ENCODE measurements at places on chromosomes 6 and 20.
A peak's percentile ranks its signal among the peaks of the same experiment; 100 is the strongest.

DNA sequence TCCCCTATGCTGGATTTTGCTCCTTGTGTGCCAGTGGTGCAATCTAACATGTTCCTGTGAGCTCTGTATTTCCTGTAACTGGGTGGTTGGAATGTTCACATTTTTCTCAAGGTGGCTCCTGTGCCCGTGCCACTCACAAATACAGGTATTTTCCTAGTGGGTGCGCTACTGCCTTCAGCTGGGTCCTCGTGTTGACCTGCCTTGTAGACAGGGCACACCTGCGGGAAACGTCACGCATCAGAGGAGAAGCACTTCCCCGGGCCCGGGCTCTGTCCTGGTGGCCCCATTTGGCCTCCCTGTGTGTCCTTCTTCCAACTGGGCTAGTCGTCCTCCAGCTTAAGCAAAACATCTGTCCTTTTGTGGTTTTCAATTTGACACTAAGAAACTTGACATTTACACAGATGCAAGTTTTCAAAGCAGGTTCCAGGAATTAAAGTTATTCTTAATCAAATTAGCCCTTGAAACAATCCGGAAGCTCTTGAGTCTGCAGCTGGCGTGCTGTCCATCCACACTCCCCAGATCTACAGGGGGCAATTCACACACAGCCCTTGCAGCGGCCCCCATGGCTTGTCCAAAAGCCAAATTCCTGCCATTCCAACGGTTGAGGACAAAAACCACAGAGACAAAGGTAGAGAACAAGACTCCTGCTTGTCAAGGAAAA, 275.1 kb downstream of the CDC5L start:
- DNase-seq = no peak

DNA sequence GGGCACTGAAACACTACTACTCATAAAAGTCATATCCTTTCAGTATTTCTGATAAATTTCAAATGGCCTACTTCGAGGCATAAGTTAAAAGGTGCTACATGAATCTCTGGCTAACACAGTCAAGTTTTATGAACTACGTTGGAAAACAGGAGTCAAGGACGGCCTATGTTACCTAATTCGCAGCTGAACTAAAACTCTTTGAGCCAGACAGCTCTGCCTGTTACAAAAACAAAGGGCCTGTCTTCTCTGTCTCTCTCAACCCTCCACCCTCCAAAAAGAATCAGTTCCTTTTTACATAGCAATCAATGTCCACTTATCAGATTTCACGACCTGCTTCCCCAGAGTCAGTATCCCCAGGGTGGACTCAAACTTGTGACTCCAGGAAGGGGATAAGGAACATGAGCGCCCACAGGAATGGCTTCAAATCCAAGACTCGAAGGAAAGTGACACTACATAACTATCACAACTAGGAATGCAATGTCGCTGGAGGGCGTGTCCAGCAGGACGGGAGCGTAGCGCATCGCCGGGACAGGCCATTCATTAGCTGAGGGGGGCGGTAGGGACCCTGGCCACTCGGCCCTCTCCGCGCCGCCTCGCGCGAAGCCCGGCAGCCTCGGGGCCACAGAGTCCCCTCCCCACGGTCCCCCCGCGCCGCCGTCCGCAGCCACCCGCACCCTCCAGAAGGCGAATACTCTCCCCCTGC, 591 bp downstream of the IBTK start:
- DNase-seq = peak; percentile 38

DNA sequence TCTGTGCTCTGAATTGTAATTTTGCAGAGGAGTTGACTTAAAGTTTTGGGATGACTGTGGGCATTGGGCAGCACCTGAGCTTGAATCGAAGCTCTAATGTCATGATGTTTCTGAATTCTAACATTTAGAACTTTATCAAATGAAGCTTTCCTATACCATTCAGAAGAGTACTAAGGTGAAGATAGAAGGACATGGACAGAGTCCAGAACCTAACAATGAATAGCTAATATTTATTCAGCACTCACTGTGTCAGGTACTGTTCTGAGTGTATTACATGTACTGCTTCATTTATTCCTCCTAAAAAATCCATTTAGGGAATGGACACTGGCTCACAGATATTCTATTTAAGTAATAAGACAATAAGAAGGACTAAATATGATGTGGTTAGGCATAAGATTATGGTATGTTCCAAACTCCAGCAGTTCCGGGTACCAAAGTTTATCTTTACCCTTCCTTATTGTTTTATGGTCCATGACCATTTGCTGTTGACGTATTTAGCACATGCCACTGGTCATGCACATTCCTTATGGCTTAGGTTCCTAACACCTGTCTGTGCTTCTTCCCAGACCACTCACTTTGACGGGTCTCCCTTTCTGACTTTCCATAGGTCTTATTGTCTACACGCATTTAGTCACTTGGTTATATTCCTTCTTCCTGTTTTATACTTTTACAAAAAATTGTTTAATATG, 20.3 kb downstream of the BCKDHB start:
- DNase-seq = no peak

GRCh38 chr6:28176373-28176772, 34.7 kb downstream of the ZKSCAN8 start:
- DNase-seq = no peak

DNA sequence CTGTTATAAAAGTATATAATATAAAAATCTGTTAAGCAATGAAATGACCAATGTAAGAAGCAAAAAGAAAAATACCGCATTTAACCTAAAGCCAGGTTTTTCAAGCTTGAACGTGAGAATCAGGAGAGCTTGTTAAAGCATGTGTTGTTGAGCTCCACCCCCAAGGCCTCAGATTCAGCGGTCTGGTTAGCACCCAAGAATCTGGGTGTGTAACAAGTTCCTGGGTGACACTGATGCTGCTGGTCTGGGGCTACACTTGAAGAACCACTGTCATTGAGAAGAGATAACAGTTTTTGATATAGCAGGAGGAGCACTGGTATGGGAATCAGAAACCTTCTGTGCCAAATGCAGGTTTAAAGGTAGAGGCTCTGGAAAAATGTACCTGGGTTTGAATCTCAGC, 154.0 kb downstream of the ID4 start:
- DNase-seq = no peak

- DNase-seq = no peak
Measured at GRCh38 chr6:69887026-69887425, 20.7 kb downstream of the COL19A1 start.

DNA sequence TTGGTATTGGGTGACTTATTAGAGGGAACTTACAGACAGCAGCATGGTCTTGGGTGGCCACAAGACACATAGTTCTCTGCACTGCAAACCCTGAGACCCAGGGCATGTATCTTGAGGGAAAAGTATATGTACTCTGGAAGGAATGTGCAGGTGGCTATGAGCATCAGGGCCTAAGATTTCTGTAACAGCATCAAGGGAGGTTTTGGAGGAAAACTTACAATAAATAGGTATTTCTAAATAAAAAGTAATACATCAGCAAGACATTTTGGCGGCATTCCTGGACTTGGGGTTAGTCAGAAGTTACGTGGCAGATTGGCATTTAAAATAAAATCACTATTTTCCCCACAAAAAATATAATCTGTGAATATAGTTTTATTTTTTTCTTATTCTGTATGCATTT, 8.0 kb upstream of the STX7 start:
- DNase-seq = peak; percentile 66

DNA sequence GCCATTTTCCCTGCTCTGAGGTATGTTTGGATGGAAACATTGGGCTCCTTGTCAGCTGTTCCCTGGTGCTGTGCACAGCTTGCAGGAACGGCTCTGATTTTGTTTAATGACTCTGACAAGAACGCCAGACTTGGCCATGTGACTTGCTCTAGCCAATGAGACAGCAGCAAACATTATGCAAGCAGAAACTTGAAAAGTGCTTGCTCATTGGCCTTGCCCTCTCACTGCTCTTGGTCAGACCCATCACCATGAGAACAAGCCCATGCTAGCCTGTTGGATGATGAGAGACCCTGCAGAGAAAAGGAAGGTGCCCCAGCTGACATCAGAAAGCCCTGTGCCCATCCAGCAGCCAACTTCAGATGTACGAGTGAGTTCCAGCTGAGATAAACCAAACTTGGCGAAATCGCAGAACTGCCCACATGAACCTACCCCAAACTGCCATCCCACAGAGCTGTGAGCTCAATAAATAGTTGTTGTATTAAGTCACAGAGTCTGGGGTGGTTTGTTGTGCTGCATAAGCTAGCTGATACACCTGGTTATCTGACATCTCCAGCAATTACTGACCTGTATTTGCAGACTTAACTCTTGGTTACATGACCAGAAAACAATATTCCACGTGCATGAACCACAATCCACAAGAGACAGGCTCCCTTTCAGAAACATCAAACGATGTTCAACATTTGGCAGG, 96.9 kb downstream of the JPH2 start:
- DNase-seq = peak; percentile 45

- DNase-seq = peak; percentile 39
Measured at GRCh38 chr6:47478233-47479139, 897 bp downstream of the CD2AP start.

- no peak for DNase-seq
Measured at GRCh38 chr6:4662886-4663285, 113.3 kb upstream of the CDYL start.

GRCh38 chr6:146916435-146917025, 287.7 kb upstream of the STXBP5 start:
- no peak for DNase-seq
